ENCODE measurements at places on chromosomes 16 and 17.

DNA sequence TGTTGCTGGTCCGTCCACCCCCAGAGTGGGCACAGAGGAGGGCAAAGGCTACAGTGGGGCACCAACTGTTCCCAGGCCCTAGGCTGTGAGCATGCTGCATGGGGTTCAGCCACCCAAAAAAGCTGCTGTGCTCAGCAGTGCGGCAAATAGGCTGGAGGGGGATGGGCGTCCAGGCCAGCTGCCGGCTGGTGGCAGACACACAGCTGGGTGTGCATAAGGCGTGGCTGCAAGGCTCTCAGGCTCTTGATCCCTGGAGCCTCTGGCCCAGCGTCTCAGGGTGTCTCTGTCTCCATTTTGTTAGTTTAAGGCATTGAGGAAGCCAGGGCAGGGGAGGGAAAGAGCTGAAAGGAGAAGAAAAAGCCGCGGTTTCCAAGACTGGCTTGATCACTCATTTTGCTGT lies 8.8 kb downstream of the RPL19 start:
- no peak for DNase-seq

GRCh38 chr17:9521062-9521461 lies 54.6 kb downstream of the STX8 start:
- DNase-seq: no peak

GRCh38 chr17:1323336-1323735 lies 43.9 kb downstream of the TRARG1 start:
- peak; percentile 35 for DNase-seq

DNA sequence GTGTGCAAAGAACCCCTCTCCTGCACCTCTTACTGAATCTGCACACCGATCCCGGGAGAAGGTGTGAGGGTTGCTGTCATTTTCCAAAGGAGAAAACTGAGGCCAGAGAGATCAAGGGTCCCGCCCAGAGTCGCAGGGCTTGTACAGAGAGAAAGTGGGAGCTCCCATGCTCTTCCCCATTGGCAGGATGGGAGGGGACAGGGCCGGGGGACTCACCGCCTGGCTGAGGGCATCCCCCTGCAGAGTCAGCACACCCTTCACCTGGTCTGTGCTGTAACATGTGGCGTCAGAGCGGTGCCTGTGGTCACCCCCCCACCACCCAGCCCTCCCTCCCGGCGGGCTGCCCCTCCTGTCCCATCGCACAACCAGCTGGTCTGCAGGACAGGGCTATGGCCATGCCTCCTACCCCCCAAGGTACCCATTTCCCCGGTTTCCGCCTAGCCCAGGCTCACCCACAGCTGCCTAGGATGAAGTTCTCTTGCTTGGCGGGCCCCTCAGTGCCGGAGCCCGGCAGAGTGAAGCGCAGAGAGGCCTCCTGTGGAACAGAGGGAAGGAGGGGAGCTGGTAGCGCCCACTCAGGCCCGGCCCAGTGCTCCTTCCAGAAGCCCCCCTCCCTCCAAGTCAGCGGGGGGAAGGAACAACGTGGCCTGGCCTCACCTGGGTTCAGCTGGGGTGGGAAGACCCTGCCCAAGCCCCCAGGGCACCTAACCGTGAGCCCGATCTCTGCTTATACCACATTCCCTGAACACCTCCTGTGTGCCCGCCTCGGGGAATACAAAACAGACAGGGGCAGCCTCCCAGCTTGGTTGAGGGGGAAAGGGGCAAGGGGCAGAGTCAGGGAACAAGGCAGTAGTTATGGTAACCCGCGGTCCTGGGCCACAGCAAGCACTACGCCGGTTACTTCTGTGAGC lies 1.1 kb downstream of the ROGDI start:
- no peak for DNase-seq

- DNase-seq: peak; percentile 46
Measured at GRCh38 chr16:76235025-76235424, 42.2 kb upstream of the CNTNAP4 start.

DNA sequence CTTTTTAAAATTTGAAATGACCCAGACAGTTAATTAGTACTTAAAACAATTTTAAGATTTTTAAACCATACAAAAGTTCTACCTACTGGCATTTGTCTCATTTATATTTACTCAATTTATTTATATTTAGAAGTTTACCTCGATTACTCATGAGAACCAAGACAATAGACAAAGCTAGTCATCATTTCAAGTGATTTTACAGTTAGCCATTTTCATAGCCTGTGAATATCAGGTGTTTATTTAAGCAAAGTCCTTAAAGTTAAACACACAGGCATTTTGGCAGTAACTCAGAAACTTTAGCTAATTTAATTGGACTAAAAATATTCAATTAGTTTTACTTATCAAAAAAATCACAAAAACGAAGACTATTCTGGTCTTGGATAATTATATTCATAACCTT lies 101.6 kb upstream of the KIF2B start:
- no peak for DNase-seq

DNA sequence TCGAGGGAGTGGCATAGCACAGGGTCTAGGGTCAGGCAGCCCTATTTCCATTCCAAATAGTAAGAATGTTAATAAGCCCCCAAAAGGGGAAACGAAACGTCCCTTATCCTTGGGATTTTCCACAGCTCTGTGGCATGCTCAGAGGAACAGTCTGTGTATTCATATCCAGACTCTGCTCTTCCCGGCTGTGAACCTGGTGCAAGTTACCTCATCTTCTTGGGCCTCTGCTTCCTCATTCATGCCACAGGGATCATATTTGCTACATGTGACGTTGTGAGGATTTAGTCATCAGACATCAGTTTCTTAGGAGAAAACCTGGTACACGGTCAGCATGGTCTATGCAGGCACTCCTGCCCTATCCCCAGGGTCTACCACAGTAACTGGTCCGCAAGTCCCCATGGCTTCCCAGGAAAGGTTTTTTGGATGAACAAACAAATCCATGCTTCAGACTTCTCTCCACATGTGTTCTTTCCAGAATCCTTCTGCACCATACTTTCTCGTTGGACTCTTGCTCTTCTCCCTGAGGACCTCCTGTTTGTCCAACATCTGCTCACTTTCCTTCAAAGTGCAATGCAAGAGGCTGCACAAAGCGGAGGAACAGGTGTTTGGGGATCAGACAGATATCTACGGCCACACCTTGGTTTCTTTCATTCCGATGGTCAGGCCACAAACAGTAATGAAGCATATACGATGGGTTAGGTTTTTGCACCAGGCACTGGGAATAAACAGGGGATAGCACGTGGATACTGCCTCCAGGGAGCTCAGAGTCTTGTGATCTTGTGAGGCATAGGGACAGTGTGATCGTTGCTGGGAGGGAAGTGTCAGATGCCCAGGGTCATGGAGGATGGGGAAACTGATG lies 17.7 kb downstream of the GLP2R start:
- no peak for DNase-seq

DNA sequence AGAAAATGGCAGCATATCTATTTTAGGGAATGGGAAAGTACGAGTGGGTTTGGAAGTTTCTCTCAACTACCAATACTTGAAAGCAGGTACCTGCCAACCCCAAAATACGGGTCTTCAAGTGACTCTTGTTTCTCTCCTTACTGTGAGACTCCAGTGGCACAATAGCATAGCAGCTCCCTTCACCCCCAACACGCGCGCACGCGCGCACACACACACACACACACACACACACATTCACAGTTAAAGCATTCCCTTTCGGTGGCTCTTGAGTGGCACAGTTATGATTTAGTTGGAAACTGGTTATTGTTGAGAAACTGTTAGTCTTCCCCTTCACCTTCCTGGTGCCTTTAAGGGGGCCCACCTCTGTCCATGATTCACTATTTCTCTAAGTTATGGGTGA lies 30.0 kb upstream of the CCL2 start:
- DNase-seq: no peak

DNA sequence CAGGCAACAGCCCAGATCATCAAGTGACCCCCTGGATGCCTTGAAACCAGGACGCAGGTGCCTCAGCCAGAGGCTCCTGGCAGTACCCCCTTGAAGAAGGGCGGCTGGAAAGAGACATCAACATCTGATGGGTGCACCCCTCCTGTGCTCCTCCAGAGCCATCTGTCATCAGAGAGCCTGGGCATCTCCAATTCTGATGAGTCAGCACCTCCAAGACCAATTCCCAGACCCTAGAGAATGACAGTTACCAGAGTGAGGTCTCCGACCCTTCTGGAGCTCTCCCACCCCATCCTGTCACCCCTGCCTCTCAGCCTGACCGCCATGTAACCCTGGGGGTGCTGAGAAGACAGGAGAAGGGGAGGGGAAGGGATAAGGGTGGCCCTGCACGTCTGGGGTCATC lies 433.7 kb downstream of the SOX9 start:
- no peak for DNase-seq

GRCh38 chr16:26649381-26650045 lies 417.2 kb upstream of the C16orf82 start:
- DNase-seq: no peak

DNA sequence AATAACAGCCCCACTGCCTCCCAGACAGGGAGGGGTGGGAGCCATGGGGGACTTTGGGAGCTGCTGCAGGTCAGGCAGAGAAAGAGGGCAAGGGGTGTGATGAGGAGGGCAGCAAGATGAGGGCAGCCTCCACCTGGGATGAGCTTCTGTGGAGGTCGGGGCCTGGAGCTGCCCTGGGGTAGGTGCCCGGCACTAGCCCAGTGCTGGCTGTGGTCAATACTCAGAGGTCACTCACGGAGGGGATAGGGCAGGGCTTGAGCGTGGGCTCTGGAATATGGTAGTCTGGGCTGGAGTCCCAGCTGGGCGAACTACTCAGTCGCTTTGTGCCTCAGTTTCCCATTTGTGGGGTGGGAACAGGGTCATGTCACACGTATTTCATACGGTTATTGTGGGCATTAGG lies 169.0 kb downstream of the IRF8 start:
- no peak for DNase-seq

GRCh38 chr17:56978441-56979090 lies 635 bp downstream of the SCPEP1 start:
- no peak for DNase-seq

DNA sequence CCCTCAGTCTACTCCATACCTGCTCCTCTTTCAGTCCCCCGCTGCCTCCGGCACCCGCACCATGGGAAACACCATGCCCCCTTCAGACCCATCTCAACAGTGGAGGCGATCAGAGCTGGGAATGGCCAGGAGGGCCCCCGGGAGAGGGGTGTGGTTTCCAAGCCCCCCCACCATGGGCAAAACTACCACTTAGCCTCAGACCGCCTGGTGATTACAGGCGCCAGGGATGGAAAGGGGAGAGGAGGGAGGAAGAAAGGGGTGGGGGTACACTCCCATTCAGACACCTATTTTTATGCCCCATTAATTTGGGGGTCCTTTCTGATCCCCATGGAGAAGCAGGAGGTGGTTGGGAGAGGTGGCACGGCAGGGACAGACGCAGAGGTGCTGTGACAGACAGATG lies at the start of gene C17orf114:
Gene C17orf114, minus strand, starts transcription at position 101 of the 400 bp plus-strand sequence.
- DNase-seq: no peak

- DNase-seq: no peak
Measured at GRCh38 chr16:84482001-84482891, 22.2 kb downstream of the MEAK7 start.

GRCh38 chr17:52982331-52982730 lies 823.8 kb upstream of the CA10 start:
- DNase-seq: no peak

DNA sequence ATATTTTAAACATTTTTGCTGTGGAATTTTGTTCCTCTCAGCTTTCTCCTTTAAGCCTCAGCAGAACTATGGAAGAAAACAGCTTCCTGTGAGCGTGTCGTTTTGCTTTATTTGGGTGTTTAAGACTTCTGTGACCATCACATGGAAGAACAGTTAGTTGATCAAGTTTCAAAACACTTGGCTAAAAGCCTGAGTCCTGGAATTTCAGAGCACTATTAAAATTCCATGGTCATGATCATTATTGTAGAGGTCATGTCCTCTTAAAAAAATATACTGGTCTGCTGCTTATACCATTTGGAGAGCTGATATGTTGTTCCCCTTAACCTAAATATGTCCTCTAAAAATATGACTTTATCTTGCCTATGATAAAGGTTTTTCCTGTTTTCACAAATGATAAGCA lies 12.6 kb upstream of the CDR2 start:
- no peak for DNase-seq

GRCh38 chr17:65190467-65191097 lies 53.4 kb downstream of the RGS9 start:
- DNase-seq: no peak

- no peak for DNase-seq
Measured at GRCh38 chr17:5464717-5465507, 3.9 kb downstream of the DHX33 start.

DNA sequence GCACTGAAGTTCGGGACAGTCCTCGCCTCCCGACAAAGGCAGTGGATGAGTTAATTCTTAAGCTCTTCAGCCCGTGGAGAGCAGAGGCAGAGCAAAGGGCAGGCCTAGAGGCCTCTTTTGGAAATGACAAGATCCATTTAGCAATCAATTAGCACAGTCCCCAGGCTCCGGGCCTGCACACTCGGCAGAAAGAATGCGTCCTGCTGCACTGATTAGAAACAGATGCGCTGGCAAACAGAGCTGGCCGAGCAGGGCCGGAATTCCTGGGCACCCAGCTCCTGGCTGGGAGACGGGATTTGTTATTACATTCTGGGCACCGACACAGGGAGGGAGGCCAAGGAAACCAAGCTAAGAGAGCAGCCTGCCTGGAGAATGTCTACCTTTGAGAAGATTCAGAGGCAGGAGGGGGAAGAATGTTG lies 162.9 kb downstream of the COPRS start:
- DNase-seq: no peak

DNA sequence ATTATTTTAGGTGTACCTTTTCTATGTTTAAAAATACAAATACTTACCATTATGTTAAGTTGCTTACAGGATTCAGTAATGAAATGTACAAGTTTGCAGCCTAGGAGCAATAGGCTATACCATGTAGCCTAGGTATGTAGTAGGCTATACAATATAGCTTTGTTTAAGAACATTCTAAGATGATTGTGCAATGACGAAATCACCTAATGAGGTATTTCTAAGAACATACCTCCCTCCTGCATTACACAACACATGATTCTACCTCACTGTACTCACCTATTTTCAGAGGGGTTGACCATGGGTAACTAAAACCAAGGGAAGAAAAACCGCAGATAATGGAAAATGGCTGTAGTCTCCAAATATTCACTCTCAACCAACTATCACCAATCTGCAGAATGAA lies 35.3 kb upstream of the TBC1D3K start:
- no peak for DNase-seq

All from T47D (cell line).